ENCODE measurements at places on chromosomes 12 and 14.

DNA sequence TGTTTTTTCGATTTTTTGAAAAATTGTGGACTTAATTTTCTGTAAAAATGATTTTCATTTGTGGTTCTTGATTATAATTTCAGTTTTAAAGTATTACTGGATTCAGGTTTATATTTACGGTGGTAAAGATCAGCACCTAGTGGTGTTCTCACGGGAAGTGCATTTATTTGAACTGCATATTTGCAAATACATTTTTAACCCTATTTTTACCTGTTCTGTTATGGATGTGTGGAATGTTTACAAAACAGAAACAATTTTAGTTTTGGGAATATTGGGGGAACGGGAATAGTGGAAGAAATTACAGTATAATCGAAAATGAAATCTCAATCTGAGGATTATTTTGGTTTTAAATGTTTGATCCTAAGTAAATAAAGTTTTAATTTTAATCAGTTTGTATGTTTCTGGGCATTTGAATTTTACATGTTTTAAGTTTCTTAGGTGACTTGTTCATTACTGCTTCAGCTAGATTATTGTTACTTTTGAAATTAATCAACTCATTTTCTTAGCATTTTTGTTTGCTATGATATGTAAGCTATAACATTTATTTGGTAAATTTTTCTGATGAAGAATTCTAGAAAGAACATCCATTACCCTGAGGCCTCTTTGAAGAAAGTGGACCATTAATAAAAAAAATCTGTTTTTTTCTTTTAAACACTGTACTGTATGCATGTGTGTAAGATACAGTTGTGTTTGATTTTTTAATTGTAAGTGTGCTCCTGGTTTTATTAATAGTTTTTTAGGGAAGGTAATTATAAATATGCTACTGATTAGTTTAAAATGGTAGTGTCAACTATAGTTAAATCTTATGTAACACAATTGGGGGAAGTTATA lies 942 bp downstream of the ATF7IP start:
- DNase-seq, result no peak

DNA sequence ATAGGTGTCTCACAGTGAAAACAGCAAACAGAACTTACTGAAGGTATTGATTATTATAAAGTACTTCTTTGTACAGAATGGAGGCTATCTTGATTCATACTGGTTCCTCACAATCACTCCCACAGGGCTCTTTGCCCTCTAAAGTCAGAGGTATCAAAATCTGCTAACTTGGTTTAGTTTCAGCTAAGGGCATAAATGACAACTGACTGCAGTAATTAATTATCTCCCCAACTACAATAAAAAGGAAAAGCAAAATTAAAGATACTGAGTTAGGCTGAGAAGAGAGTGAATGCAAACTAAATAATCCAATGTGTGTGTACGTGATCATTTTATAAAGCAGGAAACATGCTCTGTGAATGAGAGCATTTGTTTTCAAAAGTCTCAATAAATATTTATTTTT lies 338.7 kb downstream of the ACSS3 start:
- no peak for DNase-seq

- no peak for DNase-seq
These were observed 34.3 kb upstream of the NCOR2 start for GRCh38 chr12:124601706-124602105.

DNA sequence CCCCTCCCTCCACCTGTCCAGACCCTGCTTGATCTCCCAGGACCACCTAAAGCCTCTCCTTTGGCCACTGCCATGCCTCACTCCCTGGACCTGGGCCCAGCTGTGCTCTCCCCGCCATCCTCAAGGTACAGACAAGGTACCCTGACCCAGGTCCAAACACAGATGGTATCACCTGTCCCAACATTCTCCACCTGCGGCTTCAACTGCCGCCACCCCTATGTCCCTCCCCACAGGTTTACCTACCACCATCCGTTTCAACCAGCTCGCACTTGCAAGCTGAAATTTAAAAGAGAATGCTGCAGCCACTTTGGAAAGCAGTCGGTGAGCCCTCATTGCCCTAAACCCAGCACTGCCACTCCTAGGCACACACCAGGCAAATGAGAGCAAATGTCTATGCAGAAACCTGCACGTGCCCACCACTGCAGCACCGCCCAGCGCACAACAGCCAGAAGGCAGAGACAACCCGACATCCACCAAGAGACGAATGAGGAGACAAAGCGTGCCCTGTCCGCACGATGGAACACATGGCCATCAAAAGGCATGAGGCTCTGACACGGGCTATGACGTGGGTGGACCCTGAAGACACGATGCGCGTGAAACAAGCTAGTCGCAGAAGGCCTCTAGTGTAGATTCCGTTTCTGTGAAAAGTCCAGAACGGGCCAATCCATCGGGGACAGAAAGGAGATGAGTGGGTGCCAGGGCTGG lies 71.0 kb downstream of the RFLNA start:
- no peak for DNase-seq

- no peak for DNase-seq
These were observed 7.4 kb downstream of the RAN start for GRCh38 chr12:130879212-130879686.

DNA sequence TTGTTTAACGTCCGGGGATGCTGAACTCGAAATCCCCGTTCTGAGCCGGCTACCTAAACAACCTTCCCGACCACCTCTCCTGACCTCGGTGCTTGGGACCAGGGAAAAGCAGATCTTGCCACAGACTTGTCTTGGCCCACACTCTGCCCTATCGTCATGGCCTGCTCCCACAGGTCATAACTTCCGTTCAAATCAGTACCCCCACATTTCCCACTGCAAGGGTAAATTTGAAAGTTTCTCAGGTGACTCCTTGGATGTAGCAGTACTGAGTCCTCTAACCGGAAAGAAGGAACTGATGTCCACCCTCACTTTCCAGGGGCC lies 612 bp upstream of the RBM23 start:
- no peak for DNase-seq

- DNase-seq, result no peak
These were observed 29.5 kb downstream of the SLC25A21 start for GRCh38 chr14:37142835-37143401.

GRCh38 chr12:50129290-50129689 lies 17.3 kb downstream of the COX14 start:
- no peak for DNase-seq

DNA sequence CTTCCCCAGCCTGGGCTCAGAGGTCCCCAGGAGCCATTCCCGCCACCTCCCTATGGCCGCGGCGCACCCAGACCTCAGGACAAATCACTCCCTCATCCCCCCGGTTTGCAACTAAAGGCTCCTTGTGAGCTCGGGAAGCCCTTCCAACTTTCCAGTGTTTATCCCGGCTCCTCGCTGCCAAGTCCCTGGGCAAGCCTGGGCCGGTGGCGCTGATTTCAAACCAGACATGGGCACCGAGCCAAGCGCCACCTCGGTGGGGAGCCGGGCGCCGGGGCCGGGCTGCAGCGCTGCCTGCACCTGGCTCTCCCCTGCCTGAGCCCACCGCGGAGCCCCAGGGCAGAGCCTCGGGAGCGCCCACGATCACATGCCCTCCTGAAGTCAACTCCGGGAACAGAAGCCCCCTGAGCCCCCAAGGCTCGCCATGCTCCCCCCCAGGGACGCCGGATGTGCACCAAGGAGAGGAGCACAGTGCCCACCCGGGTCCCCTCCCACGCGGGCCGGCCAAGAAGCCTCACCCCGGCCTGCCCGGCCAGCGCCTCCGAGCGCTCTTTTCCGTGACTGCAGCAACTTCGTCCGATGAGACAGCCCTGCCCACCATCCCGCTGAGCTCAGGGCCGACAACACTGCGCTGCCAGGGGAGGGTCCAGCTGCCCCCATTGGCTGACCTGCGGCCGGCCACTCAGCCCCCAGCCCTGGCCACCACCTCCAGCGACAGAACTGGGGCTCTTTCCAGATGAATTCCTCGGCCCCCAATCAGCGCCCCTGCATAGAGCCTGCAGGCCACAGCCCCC lies 50.0 kb downstream of the NCOR2 start:
- peak; percentile 86 for DNase-seq

GRCh38 chr12:121490401-121491281 lies 90.2 kb downstream of the KDM2B start:
- DNase-seq, result no peak

GRCh38 chr12:120903412-120904196 lies 554 bp downstream of the SPPL3 start:
- DNase-seq, result peak; percentile 88

GRCh38 chr14:98937712-98938505 lies 334.1 kb downstream of the BCL11B start:
- no peak for DNase-seq

DNA sequence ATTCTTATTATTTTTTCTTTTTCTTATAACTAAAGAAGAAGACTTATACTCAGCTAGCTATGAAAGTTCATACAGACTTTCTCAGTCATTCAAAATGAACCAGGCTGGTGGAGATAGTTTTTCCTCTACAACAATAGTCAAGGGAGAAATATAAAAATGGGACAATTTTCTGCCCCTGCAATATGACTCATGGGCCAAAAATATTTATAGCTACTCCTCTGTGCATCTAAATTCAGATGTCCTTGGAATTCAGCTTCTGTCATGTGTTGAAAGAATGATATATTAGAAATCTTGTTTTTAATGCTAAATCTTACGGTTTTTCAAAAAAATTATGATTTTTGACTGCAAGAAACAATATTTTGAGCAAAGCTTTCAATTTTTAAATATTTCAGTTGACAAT lies 237.2 kb upstream of the SYT10 start:
- DNase-seq, result no peak

DNA sequence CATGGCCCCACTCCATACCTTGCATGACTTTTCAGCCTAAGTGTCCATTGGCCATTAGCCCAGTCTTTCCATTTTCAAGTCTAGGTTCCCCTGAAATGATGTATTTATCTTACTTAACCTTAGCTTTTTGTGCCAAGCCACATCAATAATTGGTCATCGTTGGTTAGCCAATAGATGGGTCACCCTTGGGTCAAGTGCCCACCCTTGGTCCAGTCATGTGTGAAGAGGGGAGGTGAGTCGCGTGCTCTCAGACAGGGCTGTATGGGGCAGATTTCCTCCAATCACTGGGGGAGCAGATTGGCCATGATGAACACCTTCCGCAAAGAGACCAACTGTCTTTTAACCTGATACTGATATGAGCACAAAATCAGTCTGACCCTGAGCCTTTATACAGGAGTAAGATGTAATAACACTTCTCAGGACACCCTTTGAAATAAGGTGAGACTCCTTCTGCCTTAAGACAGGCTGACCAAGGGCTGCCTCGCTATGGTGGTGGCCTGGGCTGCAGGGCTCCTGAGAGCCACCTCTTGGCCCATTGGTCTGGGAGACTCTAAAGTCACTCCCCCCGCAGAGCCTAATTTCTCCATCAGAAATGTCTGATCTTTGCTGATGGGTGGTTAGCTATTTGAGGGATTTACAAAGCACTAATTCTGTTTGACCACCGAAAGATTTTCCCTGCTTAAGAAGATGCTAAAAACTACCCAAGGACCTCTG lies 143.2 kb downstream of the ZFP36L1 start:
- DNase-seq, result peak; percentile 39

DNA sequence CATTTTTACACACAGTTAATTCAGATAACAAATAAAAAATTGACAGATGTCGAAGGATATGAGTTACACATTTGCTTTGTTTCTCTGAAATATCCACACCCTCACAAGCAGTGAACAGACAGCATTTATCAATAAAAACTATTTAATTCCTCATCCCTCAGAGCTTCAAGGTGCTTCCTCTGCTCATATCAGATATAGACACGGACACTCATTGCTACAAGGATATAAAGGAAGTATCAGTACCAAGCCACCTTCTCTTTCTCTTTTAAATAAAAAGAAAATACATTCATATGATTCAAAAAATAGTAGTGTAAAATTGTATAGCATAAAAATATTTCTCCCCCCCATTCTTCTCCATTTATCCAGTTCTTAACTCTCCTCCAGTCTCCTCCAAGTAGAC lies 21.9 kb upstream of the MAGOHB start:
- DNase-seq, result no peak

- no peak for DNase-seq
These were observed 161.6 kb upstream of the HIF1A start for GRCh38 chr14:61533513-61534255.
